ENCODE measurements at places on chromosomes 12 and 14.

- DNase-seq: no peak
Observed at GRCh38 chr12:123494124-123494851, 36.3 kb downstream of the SNRNP35 start.

DNA sequence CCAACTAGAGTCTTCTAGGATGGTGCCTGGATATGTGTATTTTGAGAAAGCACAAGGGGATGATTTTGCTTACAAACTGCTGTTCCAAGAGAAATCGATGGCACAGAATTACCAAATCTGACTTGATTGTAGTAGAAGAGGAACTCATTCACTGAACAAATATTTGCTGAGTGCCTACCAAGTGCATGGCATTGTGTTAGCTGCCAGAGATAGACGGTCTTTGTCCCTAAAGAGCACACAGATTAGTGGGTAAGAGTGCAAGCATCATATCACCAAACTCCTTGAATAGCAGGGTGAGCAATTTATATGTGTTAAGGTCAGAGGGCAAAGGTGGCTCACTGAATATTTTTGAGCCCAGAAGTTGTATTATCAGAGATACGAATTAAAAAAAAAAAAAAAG lies 3.5 kb upstream of the FOXN3 start:
- DNase-seq: no peak

- DNase-seq: no peak
Observed at GRCh38 chr14:65496178-65496993, 83.9 kb downstream of the FUT8 start.

DNA sequence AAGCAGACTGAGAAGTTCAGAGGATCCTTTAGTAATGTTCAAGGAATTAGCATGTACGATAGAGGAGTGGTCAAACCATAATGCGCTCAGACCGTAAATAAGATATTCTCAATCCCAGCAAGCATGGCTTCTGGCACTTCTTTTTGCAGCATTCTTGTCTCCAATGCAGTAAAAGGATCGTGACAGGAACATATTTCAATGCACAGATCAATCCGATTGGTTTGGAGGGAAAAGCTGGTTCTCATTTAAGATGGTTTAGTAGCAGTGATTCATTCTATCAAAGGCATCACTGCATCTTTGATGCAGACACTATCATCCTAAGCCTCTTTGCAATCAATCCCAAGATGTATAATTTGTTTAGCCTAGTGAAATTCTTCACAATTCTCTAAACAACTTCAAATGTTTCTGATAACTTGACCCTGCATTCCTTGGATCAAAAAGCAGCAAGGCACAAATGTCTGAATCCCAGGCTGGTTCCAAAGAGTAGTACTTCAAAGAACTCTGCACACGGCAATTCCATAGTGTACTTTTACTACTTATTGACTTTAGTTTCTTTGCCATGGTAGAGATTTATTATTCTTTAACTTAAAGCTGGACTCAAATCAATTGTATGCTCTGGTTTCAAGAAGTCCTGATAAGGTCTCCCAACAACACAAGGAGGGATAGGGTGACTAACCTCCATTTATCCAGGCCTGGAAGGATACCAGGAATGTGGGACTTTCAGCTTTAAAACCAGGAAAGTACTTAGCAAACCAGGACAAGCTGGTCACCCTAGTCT lies 96.8 kb upstream of the MDM1 start:
- DNase-seq: peak; percentile 79

DNA sequence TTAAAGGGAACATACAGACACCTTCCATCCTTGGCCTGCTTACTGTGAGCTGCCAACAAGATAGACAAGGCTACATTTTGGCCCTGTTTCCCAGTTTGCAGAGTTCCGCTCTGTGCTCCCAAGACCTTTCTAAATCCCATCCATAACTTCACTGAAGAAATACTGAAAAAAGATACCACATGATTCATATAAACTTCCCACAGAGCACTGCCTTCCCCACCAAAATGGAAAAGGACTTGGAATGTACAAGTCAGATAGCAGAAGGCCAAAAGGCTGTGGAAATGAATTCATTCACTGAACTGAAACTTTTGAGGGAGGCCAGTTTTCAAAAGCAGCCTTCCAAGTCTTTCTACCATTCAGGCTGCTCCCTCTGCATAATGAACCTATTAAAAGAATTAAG lies 29.6 kb downstream of the PDZRN4 start:
- no peak for DNase-seq

GRCh38 chr14:61342486-61342885 lies 21.1 kb downstream of the PRKCH start:
- DNase-seq: no peak

DNA sequence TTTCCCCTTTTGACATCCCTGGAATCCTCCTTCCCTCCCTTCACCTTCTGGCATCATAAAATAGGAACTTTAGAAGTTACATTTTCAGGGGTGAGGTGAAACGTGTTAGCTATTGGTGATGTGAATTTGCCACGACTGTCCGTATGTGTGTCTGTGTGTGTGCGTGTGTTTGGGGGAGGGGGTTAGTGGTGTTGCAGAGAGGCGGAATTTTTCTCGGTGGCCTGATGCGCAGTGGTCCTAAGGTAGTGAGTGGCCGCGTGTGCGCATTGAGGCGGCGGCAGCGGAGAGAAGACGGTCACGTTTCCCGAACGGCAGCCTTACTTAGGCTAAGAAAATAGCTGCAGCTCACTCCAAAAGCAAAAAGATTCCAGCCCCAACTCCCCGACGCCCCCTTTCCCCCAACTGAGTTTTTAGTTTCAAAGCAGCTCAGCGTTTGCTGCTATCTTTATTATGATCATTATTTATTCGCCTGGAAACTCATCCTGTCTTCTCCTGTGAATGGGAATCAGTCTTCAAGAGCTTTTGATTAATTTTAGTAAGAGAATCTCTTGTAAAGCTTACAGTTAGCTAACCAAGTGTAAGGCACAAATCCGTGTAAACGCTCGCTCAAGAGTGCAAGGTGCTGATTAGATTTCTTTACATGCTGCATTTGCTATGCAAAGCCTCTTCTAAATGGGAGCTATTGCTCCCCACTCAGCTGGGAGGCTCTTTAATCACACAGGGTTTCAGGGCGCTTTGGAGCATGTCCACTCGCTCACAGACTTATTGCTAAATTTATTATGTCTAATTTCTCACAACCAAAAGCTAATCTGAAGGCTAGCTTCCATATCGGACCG lies 4.7 kb downstream of the FLRT2 start:
- no peak for DNase-seq

DNA sequence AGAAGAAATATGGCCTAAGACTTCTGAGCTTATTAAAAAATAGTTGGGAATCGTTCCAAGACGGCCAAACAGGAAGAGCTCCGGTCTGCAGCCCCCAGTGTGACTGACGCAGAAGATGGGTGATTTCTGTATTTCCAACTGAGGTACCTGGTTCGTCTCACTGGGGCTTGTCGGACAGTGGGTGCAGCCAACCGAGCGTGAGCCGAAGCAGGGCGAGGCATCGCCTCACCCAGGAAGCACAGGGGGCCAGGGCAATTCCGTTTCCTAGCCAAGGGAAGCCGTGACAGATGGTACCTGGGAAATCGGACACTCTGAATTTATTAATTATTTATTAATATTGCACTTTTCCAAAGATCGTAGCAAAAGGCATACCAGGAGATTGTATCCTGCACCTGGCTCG lies 857.8 kb downstream of the C12orf50 start:
- no peak for DNase-seq

DNA sequence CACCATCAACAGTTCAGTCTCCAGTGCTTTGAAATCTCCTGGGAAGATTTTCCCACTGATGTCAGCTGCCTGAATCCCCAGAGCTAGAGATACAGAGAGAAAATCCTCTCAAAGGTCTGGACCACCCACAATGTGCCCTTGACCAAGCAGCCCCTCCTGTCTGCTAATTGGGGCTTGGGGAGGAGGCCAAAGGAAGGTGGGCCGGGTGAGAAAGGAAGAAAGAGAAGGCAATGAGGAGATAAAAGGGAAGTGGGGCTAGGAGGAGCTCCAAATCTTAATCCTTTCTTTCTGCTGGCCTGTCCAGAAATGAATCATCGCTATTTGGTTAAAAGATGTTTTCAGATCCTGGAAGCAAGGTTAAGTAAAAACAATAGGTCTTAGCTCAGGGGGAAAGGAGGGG lies 322.9 kb downstream of the BCL11B start:
- DNase-seq: no peak

DNA sequence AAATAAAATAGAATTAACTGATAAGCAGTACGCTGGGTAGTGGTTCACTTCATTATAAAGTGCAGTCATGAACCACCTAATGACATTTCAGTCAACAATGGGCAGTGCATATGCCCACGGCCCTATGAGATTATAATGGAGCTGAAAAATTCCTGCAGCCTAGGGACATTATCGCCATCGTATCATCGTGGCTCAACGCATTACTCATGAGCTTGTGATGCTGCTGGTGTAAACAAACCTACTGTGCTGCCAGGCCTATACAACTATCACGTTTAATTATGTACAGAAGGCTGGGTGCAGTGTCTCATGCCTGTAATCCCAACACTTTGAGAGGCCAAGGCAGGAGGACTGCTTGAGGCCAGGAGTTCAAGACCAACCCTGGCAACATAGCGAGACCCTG lies 62.3 kb upstream of the TMEM263 start:
- no peak for DNase-seq

GRCh38 chr12:24991209-24992049 lies 42.5 kb upstream of the BCAT1 start:
- DNase-seq: no peak

DNA sequence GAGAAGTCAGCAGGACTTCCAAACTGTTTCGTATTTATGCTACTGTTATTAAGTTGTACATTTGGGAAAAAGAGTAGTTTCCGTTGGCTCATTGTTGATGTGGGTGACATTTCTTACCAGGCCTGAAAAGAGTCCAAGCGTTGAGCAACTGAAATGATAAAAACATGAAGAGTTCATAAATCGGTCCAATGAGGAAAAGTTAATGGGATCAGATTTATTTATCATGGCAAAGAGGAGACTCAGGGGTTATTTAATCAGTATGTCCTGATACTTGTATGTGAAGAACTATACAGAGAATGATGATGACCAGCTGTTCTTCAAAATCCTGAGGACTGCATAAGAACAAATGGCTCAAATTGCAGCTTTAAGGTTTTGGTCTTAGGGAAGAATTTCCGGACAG lies 7.7 kb downstream of the VRK1 start:
- DNase-seq: no peak

GRCh38 chr14:23033251-23033727 lies 1.4 kb downstream of the PSMB5 start:
- no peak for DNase-seq

GRCh38 chr12:92085040-92085735 lies 60.5 kb downstream of the BTG1 start:
- DNase-seq: no peak

GRCh38 chr14:53741479-53742232 lies 215.0 kb downstream of the BMP4 start:
- no peak for DNase-seq

DNA sequence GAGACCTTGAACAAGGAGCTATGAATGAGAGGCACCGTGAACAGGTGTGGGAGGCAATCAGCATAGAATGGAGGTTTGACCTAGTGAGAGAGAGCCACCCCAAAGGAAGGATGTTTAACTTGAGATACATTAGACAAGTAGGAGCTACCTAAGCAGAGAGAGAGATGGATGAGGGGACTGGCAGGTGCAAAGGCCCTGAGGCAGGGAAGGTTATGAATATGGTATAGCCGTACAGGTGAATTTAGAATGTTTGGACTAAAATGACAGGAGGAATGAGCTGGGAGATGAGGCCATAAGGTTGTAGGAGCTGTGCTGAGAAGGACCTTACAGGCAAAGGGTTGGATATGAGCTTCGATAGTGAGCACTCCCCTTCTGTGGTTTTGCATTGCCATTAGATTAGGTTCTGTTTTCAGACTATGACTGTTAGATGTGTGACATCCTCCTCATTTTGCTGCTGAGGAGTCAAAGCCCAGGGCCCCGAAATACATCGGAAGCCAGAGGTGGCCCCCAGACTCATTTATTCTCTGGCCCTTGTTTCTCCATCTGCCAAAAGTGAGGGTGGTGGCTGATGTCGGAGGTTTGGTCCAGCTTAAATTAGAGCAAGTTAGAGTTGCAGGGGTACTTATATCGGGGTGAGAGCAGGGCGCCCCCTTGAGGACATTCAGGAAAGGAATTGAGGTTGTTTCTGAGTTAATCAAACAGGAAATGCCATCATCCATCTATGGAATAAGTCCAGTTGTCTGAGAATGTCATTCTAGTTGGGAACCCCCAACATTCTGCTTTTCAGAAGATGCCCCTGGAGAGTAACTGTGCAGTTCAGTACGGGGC lies 29.4 kb downstream of the SLC24A4 start:
- DNase-seq: no peak

All from Caco-2 (cell line).